ENCODE measurements at places on chromosomes 16 and 17. TPM values are rescaled to one million over a fixed set of nuclear protein-coding genes. Genes with fewer than 3 reads are reported as not detected.

The VMO1 gene
- total RNA-seq, result not detected

The ZPBP2 gene
- total RNA-seq, result not detected

GRCh38 chr17:68437979-68438822 lies 19.1 kb downstream of the WIPI1 start:
- no peak for DNase-seq

The IRX5 gene
- total RNA-seq, result 3.2 TPM

GRCh38 chr16:68005786-68006286 lies 6.6 kb upstream of the DPEP2 start:
- DNase-seq, result no peak

- no peak for DNase-seq
These were observed 13.4 kb upstream of the SUPT4H1 start for GRCh38 chr17:58365185-58365979.

DNA sequence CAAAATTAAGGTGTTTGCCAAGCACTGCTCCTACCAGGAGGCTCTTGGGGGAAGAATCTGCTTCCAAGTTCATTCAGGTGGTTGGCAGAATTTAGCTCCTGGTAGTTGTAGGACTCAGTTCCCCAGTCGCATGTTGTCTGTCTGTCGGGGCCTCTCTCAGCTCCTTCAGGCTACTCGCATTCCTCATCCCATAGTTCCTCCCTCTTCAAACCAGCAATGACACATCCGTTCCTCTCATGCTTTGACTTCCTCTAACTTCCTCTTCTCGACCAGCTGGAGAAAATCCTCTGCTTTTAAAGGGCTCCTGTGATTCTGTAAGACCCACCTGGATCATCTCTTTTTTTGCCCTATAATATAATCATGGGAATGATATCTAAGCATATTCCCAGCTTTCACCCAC lies 108.1 kb downstream of the PMP22 start:
- DNase-seq, result no peak

DNA sequence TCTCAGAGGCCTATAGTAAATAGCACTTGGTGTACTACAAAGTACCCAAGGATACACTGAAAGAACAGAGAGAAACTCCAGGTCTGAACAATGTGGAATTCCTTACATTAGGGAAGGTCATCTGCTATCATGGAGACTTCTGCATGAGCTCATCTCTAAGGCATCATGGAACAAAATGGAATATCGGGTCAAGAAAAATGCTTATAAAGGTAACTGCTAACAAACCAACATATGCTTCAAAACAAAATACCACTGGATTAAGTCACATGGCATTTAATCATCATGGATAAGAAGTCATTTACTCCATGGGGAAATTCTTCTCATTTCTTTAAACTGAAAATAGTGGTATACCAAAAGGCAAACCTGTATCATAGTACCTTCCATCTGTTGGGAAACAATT lies 34.2 kb downstream of the TXNDC11 start:
- DNase-seq, result no peak

The ARHGAP23 gene
- 83.4 TPM for total RNA-seq

GRCh38 chr16:77336637-77337036 lies 98.2 kb downstream of the ADAMTS18 start:
- no peak for DNase-seq

DNA sequence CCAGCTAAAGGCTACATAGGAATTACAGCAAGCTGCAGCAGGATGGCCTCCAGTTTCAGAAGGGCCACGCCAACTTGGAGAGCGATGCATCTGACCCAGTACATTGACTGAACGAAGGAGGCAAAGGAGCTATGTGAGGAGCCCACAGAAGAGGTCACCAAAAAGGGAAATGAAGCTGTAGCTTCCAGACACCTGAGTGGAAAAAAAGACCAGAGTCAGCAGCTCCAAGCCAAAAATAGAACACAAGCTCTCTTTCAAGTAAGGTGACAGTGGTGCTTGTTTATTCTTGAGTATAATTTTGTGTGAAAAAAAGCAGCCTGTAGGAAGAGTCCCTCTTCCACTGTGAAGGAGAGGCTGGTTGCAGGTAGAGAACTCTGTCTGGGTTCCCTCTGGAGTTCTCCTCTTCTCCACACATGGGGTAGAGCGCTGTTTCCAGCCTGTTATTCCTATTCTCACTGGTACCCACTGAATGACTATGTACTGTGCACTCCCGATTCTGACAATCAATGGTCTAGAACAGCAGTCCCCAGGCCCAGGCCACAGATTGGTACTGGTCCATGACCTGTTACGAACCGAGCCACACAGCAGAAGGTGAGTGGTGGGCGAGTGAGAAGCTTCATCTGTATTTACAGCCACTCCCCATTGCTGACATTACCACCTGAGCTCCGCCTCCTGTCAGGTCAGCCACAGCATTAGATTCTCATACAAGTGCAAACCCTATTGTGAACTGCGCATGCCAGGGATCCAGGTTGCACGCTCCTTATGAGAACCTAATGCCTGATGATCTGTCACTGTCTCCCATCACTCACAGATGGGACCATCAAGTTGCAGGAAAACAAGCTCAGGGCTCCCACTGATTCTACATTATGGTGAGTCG lies 15.1 kb downstream of the CCL4 start:
- no peak for DNase-seq

- DNase-seq, result no peak
These were observed 30.8 kb upstream of the RBBP6 start for GRCh38 chr16:24508614-24509013.

The FGF11 gene
- 0.44 TPM for total RNA-seq

- no peak for DNase-seq
These were observed 552.3 kb downstream of the TOX3 start for GRCh38 chr16:51994597-51994996.

The EVI2B gene
- 1.6 TPM for total RNA-seq

The KLHL10 gene
- not detected for total RNA-seq

DNA sequence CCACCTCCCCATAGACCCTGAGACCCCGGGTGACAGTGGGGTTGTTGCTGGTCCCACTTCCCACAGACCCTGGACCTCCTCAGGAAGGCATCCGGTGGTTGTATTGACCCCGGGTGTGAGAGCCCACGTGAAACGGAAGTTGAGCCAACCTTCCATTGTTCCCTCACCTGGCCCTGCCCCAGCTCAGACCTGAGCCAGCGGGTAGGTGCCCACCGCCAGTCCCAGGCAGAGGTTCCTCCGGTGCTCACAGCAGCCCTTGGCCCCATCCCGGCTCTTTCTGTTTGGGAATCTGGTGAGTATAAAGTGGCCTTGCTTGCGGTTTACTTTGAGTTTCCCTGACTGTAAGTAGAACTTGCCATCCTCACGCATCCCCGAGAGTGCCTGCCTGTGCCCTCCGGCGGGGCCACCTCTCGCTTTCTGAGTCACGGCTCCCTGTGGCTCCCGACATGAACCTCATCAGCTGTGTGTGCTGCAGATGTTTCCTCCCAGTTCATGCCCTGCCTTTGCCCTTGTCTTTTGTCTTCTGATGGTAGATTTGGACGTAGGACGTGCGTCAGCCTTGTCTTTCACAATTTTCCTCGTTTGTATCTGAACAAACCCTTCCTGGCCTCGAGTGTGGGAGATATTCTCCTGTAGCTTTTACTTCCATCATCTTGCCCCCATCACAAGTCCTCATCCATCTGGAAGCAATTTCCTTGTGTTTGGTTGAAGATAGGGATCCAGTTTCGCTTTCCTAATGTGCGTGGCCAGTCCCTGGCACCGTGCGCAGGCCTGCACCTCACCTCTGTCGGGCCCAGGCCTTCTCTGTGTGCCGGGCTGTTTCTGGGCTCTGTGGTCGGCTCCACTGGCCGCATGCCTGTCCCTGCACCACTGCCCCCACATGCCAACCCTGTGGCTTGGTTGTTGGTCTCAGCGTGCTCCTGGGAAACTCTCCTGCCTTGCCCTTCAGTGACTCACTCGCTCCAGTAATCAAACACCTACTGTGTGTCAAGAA lies 76.0 kb downstream of the METRNL start:
- peak; percentile 52 for DNase-seq

- no peak for DNase-seq
These were observed 9.5 kb upstream of the DHRS13 start for GRCh38 chr17:28912281-28912937.

The CTF1 gene
- total RNA-seq, result 0.19 TPM

The PARD6A gene
- total RNA-seq, result 1.9 TPM

The MBTD1 gene
- 11.4 TPM for total RNA-seq

GRCh38 chr17:44898768-44899073 lies 524 bp downstream of the EFTUD2 start:
- no peak for DNase-seq

DNA sequence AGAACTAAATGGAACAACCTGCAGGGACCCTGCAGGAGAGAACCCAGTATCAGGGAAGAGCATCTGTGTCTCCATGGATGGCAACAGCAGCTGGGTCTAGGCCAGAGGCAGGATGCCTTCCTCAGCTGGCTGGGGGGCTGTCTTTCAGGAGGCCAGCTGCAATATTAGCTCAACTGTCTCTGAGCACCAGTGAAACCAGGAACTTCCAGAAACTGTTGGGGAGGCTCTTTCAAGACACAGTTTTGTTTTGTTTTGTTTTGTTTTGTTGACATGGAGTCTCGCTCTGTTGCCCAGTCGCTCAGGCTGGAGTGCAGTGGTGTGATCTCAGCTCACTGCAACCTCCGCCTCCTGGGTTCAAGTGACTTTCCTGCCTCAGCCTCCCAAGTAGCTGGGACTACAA lies 7.6 kb downstream of the GPR142 start:
- no peak for DNase-seq

Measured in glomerular endothelial cell (primary cell).